ENCODE measurements at places on chromosomes 4 and X.

GRCh38 chr4:139300431-139301112, 733 bp upstream of the NAA15 start:
- DNase-seq = no peak

DNA sequence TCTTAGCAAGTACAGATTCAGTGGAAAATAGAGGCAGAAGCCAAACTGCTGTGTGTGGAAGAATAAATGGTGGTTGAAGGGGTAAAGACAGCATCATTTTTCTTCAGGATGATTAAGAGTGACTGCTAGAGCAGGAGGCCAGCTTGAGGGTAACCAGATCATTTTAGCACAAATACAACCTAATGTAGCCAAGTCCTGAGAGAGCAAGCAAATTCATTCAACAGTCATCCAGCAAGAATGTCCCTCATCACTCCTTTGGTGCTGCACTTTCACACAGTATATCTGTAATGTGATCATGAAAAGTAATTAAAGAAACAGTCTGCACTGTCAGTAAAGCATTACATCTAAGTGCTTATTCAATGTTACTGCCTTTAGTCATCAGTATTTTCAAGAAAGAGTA, 44.8 kb downstream of the NPFFR2 start:
- no peak for DNase-seq

DNA sequence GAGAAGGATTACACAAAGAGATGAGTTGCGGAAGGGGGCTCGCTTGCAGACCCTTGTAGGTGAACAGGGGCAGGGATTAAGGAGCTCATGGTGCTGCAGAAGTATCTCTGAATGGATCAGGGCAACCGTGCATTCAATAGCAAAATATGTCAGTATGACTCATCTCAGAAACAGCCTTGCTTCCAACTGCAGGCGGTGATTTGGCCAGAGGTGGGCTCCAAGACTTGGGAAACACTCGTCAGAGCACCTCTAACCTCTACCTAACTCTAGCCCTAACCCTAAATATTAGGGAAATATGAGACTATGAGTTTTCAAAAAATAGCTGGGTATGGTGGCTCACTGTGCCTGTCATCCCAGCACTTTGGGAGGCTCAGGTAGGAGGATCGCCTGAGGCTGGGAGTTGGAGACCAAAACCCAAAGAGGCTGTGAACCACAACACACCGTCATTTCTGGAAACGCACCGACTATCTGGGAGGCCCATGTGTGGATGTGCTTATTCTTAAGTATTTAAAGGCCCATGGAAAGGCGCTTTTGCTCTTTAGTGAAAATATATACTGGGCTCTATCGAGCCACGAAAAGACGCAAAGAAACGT, 102.6 kb downstream of the DHRSX start:
- no peak for DNase-seq

DNA sequence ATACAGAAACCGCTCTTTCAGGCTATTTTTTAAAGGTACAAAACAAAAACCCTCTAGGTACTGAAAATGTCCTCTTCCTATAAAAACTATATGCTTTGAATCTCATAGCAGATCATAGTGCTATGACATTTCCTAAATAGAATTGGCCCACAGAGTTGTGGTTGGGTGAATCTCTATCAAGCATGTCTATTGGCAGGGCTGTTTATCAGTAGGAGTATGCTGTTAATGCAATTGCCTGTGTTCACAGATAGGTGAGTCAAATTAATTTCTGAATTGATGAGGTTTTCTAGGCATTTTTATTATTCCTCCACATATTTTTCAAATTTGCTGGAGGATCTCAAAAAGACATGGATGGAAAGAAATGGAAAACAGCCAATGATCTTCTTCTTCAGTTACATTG, 73.9 kb downstream of the QRFPR start:
- DNase-seq = no peak

- no peak for DNase-seq
These were observed 41.8 kb downstream of the OCRL start for GRCh38 chrX:129581904-129582303.
